ENCODE measurements at places on chromosomes 5 and 9. TPM values are rescaled to one million over a fixed set of nuclear protein-coding genes. Genes with fewer than 3 reads are reported as not detected.

DNA sequence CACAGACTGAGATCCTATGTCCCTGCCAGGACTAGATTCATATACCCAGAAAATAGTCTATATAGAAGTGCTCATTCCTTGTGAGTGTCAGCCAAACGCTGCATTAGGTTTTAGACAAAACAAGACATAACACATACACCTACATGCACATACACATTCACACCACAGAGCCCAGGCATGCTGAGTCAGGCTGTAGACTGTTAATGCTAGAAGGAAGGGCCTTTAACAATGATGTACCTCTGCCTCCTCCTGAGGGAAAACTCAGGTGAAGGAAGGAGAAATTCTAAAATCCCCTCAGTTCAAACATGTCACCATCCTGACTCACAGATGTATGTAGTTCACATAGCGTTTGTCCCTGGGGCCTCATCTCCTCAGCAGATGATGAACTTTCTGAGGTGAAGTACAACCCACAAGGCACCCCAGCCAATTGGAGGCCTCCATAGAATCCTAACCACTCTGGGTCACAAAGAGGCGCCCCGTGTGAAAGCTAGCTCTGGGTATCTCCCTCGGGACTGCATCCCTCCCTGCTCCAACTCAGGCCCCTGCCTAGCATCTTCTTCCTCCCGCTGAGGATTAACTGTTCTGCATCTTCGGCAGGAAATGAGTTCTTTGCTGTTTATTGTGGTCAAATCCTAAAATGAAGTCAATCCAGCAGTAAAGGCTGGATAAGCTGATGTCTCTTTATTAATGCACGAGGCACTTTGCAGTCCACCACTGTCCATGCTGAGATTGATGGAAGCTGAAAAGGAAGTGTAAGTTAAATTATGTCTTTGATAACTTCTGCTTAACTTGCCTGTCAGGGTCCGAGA lies 40.8 kb upstream of the FSTL4 start:
- no peak for DNase-seq

- DNase-seq = no peak
Measured at GRCh38 chr9:69253057-69253456, 72.0 kb upstream of the ENTREP1 start.

DNA sequence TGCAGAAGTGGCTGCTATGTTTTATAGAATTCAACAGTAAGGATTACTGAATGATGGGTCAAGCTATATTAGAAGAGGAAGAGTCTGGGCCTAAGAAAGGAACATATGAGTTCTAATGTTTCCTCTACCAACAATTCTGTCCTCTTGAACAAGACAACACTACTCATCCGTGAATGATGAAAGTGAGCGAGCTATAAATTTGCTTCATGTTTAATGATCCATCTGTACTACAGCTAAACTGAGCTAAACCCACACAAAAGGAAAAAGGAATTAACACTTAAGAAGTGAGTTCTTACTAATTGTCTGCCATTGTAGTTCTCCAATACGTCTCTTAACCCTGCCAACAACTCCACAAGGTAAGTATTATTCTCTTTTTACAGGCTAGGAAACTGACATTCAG lies 204.4 kb downstream of the GLIS3 start:
- DNase-seq = no peak

- DNase-seq = no peak
Measured at GRCh38 chr5:142819825-142820224, 49.6 kb downstream of the ARHGAP26 start.

ADGRD2 gene
- total RNA-seq = not detected

INSL6 gene
- not detected for total RNA-seq

All from tibial nerve (tissue), 4 donors.